GM23248 (cell line): ENCODE measurements at places on chromosomes 3 and 15. TPM values are rescaled to one million over a fixed set of nuclear protein-coding genes. Genes with fewer than 3 reads are reported as not detected.

ATP13A5 gene
- not detected in 2 replicates for polyA plus RNA-seq

CLSTN2 gene
- not detected in 2 replicates for polyA plus RNA-seq

LYSMD2 gene
- polyA plus RNA-seq, result 6.7 and 8.1 TPM in 2 replicates

GRCh38 chr3:177713928-177714900 is 516.9 kb upstream of the TBL1XR1 start:
- H3K4me3 ChIP-seq, result no peak overlapping the region
- no peaks in the 10 kb centered on the region for H3K27me3 ChIP-seq
- no peak for DNase-seq
- H3K4me1 ChIP-seq, result peaks cover 8% of the 10 kb centered on the region

DNA sequence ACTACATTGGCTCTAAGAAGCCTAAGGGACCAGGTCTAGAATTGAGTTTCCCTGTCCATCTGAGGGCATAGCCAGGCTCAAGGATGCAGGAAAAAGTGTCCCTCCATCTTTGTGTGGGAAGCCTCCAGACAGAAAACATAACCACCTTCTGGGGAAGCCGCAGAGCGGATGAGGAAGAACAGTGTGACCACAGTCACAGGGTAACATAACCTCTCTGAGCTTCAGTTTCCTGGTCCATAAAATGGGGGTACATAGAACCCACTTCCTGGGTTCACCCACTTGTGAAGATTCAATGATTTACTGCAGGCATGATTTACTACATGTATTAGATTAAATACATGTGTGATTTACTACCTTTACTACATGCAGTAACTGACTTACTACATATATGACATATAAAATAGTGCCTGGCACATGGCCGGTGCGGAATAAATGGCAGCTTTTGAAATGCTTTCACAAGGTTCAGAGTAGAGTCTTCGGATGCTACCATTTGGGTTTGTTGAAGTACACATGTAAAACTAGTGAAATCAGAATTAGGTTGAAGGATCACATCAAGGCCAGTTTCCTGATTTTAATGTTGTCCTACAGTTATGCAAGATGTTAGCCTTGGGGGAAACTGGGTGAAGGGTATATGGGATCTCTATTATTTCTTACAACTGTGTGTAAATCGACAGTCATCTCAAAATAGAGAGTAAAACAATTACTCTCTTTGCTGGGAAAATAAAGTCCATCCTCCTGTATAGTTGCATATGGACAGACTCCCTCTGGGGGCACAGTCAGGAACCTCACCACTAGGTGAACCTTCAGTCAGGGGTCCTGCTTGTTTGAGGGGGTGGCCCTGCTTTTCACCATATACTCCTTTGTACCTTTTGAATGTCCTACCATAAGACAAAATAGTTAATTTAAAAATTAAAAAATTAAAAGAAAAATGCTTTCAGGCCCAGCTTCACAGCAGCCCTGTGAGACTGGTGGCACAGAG is 86.0 kb downstream of the SEMA5B start:
- no peaks in the 10 kb centered on the region for H3K4me1 ChIP-seq
- peaks cover 10% of the 10 kb centered on the region; the same call in 1 of the 2 replicates for H3K27me3 ChIP-seq
- no peak overlapping the region for H3K27ac ChIP-seq
- H3K4me3 ChIP-seq, result no peak overlapping the region

DNA sequence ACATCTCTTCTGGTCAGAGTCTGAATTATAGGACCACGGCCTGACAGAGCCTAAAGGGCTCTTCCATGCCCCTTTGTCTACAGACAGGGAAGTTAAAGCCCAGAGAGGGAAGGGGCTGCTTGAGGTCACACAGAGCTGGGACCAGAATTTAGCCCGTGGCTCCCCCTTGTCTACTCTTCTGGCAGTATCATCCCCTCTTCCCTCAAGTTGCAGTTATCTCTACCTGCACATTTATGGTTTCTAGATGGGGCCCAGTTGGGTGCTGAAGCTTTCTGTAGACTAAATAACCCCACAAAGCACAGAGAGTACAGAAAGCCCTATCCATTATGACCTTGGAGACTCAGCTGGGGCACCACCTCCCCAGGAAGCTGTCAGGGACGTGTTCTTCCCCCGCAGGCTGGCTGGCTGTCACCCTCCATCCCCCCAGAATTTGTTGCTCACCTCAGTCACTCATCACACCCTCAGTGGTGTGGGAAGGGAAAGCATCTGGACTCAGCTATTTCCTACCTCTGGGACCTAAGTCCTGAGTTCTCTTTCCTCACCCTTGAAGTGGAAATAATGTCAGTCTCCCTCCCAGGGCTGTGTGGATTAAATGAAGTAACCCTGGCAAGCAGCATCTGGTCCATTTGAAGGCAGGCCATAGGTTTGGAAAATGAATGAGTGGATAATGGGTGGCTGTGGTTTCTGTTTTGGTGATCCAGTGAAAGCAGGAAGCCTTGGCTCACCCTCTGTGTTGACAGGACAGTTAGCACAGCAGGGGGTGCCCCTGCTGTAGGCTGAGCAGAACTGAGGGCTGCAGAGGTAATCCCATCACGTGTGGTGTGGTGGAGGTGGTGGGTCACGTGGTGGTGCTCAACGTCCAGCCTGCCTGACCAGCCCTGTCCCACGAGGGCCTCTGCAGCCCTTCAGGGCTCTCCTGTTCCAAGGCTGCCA is 16.3 kb downstream of the ACOX2 start:
- peak; percentile 36 for DNase-seq
- no peak overlapping the region for H3K4me3 ChIP-seq
- H3K27me3 ChIP-seq, result no peaks in the 10 kb centered on the region
- H3K4me1 ChIP-seq, result no peaks in the 10 kb centered on the region
- H3K36me3 ChIP-seq, result peaks cover 8% of the 10 kb centered on the region; the same call in 1 of the 2 replicates
- H3K27ac ChIP-seq, result no peak overlapping the region
